ENCODE measurements at places on chromosomes 7 and 10. TPM values are rescaled to one million over a fixed set of nuclear protein-coding genes. Genes with fewer than 3 reads are reported as not detected.

Gene PHKG1
- 2.7 TPM for total RNA-seq

Gene FOXK1
- total RNA-seq, result 11.9 TPM

Gene HECW1
- total RNA-seq, result 0.19 TPM

Gene ADARB2
- 0.83 TPM for total RNA-seq

Gene RNF148
- not detected for total RNA-seq

Gene CNTNAP2
- 2.3 TPM for total RNA-seq

Gene SCRN1
- 6.3 TPM for total RNA-seq

Gene CFAP46
- 0.76 TPM for total RNA-seq

Gene CTAGE4
- 1.5 TPM for total RNA-seq

Gene UCN3
- not detected for total RNA-seq

Gene TPK1
- total RNA-seq, result 2.9 TPM

Gene LIPN
- 0.19 TPM for total RNA-seq

Gene ASB10
- not detected for total RNA-seq

Gene SFXN3
- 30.7 TPM for total RNA-seq

DNA sequence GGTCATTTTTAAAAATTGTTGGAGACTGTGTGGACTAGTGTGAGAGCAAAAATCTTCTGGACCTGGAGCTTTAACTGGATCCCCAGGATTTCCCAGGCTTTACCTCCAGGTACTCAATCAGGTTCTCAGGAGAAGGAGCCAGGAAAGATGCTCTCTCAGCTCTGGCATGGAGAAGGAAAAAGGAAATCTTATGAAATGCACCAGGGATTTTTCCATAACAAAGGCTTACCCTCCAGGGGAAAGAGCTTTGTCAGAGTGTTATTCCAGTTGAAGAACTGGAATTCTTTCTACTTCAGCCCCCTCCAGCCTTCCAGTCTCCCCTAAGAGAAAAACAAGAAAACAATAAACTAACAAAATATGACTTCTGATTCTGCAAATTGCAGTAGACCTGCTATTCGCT is 436.7 kb upstream of the ANKRD30A start:
- no peak for DNase-seq

DNA sequence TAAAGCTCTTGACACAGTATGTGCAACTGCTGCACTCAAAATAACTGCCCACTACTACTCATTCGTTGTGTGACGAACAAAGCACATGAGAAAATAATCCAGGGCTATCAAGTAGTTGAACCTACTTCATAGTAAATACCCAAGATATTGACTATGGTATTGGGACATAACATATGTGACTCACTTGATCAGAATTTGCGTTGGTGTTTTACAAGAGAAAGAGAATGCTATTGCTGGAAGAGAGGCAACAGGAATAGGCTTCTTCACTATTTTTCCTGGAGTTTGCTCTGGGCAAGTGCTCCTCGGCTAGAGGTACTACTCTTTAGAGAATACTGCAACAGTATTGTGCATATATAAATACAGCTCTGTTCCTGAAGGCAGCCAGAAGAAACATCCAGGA is 2.5 kb downstream of the DGKB start:
- no peak for DNase-seq

- no peak for DNase-seq
Observed at GRCh38 chr10:28211759-28212158, 91.1 kb downstream of the MPP7 start.

DNA sequence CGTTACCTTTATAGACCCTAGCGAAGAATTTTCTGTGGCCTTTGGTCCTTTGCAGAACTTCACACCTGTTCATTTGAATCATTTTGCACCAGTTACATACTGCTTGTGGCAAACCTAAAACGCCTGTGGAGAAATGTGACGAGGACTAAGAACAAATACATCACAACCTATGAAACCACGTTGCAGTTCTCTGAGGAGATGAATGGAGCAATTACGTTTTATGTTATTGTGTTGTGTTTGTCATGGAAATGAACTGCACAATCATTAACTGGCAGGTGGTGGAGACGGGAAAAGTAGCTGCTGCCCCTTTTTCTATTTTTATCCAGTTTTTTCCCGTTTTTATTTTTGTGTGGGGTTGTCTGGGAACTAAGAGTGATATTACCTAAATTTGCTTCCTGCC is 505.5 kb downstream of the SDK1 start:
- DNase-seq, result no peak

DNA sequence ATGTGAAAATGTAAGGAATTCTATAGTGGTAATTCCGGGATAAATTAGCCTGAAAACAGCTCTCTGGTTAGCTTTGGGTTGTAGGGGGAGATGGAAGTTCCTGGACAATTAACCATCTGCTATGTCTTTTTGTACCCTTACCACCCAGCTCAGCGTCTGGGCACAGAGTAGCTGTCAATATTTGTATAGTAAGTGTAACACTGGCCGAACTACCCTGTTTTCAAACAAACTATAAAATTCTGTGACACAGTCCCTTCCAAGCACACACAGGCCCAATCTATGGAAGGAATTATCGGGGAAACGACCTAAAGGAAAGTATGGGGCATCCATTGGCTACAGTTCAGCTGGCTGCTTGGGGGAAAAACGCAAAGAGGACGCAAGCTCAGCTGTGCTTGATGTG is 869 bp upstream of the LHFPL3 start:
- no peak for DNase-seq

- DNase-seq, result no peak
Observed at GRCh38 chr7:117630907-117631564, 151.2 kb downstream of the CFTR start.

DNA sequence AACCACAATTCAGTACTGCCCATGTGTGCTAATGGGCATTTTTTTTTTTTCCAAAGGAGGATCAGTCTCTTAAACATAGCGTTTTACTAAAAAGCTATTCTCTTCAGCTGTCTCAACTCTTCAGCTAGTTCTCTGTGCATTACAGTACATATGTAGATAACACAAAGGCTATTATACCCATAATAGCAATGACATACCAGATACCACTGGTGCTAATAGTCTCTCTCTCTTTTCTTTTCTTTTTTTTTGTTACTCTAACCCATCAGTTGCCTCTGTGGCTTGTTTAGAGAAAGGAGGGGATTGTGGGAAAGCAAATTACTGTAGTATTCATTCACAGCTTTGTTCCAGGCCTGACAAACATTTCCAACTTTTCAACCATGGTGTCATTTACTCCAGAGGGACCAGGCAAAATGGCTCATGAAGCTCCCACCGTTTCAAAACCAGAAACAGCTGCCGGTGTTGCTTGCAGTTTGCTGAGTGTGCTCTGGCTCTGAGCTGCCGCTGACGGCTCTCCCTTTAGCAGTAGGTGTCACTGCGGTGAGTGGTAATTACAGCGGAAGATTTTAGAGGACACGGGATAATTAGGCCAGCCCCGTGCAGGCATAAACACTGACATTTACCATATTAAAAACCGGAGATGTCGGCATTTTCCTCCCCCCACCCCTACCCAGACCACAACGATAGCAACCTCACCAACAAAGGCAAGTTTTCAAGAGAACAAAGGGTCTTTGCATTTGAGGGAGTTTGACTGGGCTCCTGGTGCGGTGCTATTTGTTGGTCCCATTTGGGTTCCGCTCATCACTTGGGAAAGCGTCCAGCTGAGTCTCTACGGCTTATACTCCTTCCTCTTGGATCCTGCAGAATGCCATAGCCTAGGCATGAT is 1005.5 kb downstream of the KCNMA1 start:
- no peak for DNase-seq

GRCh38 chr7:150901160-150902035 is 49.1 kb downstream of the AOC1 start:
- no peak for DNase-seq

- no peak for DNase-seq
Observed at GRCh38 chr10:48604039-48604990, 558 bp downstream of the ARHGAP22 start.

DNA sequence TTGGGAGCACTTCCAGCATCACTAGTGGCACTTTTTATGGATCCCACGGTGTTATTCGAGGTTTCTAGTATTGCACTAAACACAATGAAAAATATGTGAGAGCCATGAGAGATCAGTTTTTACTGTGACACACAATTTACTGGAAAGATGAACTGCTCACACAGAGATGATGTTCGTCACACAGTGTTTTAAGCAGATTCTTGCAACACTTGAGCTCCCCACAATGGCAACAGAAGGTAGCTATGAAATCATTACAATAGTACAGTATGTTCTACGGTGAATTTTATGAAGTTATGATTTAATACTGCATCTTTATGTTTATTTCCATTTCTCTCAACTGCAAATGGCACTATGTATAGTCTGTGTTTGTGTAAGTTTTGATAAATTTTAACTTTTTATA is 27.4 kb upstream of the ENTPD1 start:
- DNase-seq, result no peak

GRCh38 chr10:57338823-57339558 is 928.7 kb downstream of the IPMK start:
- DNase-seq, result no peak

DNA sequence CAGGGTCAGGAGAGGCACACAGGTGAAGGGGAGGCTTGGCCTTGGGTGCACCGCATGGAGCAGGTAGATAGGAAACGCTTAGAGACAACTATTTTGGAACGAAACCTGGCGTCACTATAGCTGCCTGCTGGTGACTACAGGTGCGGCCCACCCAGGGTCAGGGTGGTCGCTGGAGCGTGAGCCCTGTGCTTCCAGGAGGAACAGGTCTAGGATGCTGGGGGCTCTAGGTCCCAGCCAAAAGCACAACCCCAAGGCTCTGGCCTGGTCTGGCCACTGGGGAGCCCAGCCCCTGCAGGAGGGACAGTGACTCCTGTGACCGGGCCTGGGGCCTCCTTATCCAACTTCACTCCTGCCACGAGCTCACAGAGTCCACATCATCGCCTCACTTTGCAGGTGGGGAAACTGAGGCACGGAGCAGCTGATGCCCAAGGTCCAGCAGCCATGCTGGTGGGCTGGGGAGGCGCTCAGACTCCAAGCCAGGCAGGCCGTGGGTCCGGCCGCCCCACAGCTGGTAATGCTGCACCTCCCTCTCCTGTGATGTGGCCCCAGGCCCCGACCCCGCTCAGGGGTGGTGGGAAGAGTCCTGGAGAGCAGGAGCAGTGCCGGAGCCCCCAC is 9.0 kb downstream of the LFNG start:
- no peak for DNase-seq

GRCh38 chr7:11613292-11613930 is 218.6 kb downstream of the THSD7A start:
- no peak for DNase-seq

DNA sequence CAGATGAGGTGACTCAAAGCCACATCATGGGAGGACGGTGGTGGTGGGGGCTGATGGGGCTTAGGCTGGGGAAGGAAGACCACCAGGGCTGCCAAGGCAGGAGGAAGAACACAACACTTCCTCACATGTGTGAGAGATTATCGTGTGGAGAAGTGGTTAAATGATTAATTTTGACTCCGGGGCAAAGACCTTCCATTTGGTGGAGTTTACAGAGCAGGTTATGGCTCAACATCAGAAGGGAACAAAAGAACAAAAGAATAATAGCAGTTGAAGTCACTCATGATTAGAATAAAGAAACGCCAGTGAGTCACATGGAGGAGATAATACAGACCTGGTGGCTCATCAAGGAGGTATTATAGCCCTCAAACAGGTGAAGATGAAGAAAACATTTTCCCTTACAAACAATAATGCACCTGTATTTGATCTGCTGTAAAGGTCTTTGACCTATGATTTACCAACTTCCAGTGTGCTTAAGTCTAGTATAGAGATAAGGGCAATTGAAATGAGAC is 170.1 kb downstream of the PKD1L1 start:
- no peak for DNase-seq

DNA sequence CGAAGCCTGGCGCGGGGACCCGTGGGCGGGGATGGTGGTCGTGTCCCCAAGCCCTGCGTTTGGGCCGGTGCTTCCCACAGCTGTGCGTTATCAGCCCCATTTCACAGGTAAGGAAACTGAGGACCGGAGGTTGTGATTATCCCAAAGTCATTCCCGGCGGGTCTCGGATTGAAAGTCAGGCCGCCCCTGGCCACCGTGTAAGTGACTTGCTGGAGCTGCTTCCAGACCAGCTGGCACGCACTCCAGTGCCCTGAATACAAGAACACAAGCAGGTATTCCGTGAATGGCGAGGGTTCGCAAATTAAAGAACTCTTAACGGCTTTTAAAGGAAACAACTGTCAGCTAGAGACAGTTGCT is 675 bp upstream of the ATE1 start:
- DNase-seq, result no peak

- DNase-seq, result no peak
Observed at GRCh38 chr7:117478836-117479224, 995 bp upstream of the CFTR start.

- DNase-seq, result no peak
Observed at GRCh38 chr7:50285269-50285668, 19.2 kb upstream of the IKZF1 start.

GRCh38 chr7:79288655-79289054 is 164.8 kb downstream of the MAGI2 start:
- DNase-seq, result no peak

DNA sequence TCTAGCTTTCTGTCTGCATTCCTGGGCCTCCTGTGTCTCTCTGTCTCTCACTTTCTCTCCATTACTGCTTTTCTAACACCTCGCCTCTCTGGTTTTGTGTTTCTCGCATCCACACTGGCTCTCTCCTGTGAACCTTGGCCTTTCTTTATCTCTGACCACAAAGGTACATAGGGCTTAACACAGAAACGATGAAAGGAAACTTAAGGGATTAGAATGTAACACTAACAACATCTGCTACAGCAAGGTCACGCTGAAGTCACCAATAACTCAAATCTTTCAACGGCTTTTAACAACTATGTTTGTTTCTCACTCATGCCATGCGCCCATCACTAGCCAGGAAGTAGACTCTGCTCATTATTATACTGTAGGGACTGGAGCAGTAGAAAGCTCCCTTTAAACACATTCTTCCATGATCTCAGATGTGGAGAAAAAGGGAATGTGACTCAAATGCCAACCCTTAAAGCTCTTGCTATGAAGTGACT is 9.3 kb upstream of the OR6V1 start:
- DNase-seq, result no peak

GRCh38 chr7:151179287-151179860 is 7.7 kb downstream of the ASB10 start:
- no peak for DNase-seq

- no peak for DNase-seq
Observed at GRCh38 chr10:34994565-34995142, 95.5 kb downstream of the CUL2 start.

DNA sequence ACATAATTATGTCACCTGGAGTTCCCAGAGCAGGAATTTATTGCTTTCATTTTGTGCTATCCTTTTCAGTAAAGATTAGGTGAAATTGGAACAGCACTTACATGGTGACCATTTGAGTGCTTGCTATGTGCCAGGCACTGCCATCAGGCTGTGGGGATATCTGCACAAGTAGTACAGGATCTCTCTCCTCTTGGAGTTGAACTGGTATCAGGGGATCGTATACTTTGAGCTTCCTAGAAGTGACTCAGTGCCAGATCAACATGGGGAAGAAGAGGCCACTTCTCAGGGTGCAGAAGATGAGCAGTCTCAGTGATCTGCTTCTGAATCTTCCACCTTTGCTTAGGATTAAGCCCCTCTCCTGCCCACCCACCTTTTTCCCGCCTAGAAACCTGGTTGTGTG is 29.5 kb downstream of the SGPL1 start:
- DNase-seq, result no peak

GRCh38 chr10:62457598-62457997 is 83.4 kb downstream of the ZNF365 start:
- no peak for DNase-seq

GRCh38 chr7:84324136-84324630 is 129.6 kb upstream of the SEMA3A start:
- no peak for DNase-seq

GRCh38 chr10:13853854-13854253 is 267.1 kb downstream of the PRPF18 start:
- DNase-seq, result no peak

- DNase-seq, result no peak
Observed at GRCh38 chr7:100667331-100668068, 6.0 kb upstream of the GNB2 start.

GRCh38 chr7:110698576-110698975 is 392.4 kb upstream of the LRRN3 start:
- DNase-seq, result no peak

All from esophagus squamous epithelium (tissue), 5 donors.